ENCODE measurements at places on chromosomes 4 and X.

DNA sequence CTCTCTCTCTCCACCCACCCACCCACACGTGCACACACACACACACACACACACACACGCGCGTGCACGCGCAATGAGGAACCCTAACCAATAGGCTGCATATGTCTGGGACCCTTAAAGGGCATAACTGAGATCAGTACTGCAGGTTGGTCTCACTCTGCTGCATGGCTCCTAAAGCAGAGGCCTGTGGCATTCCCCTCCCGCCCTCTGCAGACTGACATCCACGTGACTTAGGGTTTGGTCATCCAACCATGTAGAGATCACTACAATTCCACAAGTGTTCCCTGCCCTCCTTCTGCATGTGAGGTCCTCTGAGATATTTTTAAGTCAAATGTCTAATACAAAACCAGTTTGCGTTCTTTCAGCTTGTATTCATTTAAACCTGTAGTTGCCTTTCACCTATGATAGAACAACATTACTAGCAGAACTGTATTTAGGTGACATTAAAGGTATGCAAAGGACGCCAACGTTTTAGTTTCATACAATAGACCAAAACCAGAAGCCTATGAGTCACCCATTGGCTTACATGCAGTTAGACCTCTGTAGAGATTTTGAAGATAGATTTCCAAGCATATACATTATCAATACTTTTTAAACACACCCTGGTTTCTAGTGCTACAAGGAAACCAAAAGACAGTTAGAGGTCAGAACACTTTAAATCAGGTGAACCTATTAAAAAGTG, 10.1 kb downstream of the XAGE5 start:
- DNase-seq: no peak

- DNase-seq: no peak
Observed at GRCh38 chr4:68250151-68250930, 4.8 kb upstream of the TMPRSS11B start.

DNA sequence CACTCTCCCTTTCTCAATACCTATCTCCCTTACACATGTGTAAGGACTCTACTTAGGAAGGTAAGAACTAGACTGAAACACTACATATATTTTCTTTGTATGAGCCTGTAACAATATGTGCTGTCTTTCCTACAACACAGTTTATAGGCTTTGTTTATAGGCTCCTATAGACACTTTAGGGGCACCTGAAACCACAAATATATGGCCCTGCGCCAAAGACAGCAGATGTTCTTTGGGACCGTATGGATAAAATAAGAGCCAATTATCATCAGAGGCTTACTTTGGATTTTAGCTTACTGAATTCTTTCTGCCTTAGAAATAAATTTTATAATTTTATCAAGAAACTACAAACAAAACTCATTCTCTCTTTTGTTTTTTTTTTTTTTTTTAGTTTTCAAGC, 16.6 kb upstream of the CXCL3 start:
- DNase-seq: no peak

- DNase-seq: no peak
Observed at GRCh38 chr4:126004941-126005340, 690.2 kb downstream of the FAT4 start.

GRCh38 chrX:103613362-103613890, 5.7 kb downstream of the TCEAL3 start:
- DNase-seq: no peak

DNA sequence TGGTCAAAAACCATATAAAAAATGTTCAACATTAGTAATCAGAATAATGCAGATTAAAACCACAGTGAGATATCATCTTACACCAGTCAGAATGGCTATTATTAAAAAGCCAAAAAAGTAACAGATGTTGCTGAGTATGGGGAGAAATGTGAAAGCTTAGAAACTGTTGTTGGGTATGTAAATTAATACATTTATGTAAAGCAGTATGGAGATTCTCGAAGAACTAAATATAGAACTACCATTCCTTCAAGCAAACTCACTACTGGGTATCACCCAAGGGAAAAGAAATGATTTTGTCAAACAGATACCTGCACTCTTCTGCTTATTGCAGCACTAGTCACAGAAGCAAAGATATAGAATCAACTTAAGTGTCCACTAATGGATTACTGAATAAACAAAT, 576.4 kb upstream of the EPHA5 start:
- DNase-seq: no peak

DNA sequence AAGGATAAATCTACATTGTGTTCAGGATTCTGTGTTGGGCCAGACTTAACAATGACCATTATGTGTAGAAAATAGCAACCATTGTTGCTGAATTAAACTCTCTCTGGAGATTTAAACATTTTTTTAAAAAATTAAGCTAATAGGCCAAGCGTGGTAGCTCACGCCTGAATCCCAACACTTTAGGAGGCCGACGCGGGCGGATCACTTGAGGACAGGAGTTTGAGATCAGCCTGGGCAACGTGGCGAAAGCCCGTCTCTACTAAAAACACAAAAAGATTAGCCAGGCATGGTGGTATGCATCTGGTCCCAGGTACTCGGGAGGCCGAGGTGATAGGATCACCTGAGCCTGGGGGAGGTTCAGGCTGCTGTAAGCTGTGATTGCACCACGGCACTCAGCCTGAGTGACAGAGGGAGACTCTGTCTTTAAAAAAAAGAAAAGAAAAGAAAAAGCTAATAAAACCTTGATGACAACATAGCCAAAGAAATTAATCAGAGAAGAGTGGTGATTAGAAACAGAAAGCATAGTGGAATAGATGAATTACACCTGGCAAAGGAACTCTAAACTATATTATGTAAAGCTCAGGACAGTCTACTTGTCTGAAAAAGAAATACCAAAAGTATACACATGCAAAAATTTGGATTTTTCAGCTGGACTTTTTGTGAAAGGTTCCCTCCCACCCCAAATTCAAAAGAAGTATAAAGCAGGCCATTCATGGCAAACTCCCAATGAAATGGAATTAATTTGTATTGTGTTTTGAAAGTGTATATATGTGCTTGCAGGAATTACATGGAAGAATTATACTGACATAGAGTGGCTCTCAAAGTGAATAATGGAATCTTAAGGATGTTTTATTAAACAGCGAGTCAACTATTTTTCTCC, 21.9 kb downstream of the PLS3 start:
- no peak for DNase-seq

DNA sequence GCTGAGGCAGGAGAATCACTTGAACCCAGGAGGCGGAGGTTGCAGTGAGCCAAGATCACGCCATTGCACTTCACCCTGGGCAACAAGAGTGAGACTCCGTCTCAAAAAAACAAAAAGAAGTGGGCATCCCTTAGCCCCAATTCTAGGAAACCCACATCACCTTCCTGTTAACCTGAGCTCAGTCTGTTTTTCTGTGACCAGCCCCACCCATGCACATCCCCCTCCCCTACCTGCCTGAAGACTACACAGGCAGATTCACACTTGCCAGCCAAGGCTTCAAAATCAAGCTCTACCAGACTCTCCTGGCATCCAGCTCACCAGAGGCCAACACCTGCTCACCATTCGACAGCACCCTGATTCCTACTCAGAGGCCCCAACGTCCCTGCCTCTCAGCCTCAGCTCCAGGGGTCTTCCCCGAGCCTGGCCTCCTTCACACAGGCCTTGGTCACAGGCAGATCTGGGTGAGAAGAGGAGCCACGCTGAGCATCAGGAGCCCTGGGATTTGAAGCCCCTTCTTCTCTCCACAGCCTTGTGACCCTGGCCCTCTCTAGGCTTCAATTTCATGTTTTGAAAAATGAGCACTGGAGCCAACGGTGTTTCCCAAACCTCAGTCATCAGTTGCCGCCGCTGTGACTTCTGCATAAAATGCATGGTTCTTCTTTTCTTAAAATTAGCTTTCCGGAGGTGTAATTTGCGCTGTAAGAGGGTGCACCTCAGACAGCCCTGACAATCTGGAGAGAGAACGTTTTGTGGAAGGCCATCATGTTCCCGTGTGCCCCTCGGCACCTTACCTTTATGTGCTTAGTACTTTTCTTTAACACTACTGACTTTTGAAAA, 47.3 kb downstream of the JAKMIP1 start:
- DNase-seq: no peak
